ENCODE measurements at places on chromosomes 6 and 20.

DNA sequence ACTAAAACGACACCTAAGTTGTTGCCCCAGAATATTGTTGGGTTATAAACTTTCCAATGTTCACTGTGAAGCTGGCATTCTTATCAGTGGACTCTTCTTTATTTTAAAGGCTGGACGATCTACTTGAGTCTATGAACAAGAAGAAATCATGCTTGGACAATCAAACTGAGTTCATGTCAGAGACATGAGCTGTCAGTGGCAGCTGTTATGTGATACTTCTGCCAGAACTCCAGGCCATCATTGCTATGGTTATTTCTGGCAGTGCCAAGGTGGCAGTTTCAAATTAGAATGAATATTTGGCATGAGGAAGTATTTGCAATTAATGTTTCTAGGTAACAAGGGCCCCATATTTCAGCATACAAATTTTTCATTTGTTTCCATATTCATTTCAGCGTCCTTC, 417.3 kb downstream of the LMBRD1 start:
- DNase-seq, result no peak

DNA sequence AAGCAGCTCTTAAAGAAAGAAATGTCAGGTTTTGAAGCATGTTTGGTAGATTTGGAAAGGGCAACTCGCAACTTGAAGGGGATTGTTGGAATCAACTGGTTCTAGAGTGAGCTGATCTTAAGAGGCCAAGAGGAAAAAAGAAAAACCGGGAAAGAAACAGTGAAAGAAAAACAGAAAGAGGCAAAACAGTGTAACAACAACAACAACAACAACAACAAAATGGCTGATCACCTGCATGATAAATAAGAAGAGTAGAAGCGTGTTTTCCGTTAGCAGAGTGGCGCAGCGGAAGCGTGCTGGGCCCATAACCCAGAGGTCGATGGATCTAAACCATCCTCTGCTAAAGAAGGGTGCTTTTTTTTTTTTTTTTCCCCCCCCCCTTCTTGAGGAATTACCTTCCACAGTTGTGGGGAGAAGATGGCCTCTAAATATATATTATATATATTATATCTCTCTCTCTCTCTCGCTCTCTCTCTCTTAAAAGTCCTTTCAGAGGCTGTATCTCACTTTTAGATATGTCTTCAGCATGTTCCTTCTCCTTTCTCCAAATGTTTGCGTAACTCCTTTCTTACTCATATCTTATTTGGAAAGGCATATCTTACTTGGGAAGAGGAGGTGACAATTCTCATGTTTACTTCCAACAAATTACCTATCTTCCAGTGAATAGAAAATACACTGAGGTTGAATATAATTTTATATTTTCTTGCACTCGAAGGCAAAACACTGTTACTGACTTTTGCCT, 134.4 kb downstream of the OR2B2 start:
- DNase-seq, result no peak

DNA sequence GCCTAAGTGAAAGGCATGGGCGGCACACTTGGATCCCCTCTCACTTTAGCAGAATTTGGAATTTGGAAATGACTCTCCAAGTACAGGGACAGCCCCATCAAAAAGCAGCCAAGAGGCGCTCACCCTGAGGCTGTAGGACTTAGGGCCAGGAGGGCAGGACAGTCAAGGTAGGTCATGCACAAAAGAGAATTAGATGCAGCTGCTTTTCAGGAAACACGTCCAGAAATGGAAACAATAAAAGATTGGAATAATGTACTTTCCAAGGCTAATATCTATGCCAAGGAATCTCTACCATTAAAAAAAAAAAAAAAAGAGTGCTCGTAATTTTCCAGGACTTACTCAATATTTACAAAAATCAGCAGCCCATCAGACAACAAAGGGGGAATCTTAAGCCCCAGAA, 19.9 kb downstream of the PREP start:
- DNase-seq, result no peak

DNA sequence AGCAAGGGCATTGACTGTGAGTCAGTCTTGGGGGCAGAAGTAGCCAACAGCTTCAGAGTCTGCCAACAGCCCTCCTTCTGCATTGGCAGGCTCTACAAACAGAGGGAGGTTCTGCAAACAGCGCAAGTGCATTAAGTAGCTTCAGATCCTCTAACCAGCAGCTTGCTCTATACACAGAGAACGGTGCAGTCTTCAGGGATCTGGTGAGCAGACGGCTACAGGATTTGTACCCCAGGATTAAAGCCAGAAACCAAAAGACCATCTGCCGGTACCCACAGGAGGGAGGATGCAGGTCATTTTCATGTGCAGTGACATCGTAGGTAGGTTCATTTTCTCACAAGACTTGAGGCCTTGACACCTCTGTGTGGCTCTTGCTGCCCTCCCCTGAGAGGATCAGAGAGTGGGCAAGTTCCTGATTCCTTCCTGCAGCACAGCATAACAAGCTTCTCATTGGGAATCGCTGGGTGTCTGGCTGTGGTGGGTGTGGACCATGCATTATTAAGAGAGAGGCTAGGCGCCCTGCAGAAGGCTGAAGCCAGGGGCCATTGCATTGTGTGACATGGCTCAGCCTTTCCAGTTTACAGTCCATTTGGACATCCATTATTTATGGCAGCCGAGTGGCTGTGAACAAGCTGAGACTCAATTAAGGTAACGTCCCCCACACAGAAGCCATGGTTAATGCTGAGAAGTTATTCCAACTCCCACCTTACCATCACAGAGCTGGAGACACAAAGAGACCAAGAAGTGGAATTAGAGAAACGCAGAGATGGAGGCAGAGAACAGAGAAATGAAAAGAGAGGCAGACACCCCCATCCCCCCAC, 250.0 kb downstream of the LRFN2 start:
- no peak for DNase-seq

DNA sequence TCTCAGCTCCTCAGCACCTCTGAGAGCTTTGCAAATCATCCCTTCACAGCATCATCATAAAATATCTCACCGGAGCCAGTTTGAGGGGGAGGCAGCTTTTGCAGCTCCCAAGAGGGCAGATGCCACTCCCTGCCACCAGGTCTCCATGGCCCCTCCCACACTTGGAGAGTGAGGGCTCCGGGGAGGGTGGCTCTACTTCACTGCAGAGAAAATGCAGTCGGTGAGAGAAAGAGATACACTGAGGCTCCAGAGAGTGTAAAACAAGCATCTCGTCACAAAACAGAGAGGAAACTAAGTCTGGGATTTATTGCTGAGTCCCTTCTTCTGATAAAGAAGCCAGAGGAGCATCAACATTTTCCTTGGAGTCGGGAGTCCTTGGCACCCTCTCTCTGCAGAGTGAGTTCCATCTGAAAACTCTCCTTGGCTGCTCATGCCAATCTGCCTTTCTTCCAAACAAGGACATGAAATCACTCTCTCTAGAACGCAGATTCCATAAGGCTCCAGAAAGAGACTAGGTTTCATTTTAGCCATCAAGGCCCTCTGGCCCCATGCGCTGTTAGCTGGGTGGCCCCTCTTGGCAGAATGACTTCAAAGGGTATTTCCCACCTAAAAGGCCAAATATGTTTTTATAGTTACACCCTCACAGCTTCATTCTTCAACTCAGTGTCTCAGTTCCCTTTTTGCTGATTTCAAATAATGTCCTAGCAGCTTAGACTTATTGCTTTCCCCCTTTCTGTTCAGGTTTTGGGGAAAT, 70.6 kb upstream of the F13A1 start:
- no peak for DNase-seq

- DNase-seq, result no peak
Measured at GRCh38 chr6:157454762-157455714, 74.0 kb downstream of the ZDHHC14 start.

DNA sequence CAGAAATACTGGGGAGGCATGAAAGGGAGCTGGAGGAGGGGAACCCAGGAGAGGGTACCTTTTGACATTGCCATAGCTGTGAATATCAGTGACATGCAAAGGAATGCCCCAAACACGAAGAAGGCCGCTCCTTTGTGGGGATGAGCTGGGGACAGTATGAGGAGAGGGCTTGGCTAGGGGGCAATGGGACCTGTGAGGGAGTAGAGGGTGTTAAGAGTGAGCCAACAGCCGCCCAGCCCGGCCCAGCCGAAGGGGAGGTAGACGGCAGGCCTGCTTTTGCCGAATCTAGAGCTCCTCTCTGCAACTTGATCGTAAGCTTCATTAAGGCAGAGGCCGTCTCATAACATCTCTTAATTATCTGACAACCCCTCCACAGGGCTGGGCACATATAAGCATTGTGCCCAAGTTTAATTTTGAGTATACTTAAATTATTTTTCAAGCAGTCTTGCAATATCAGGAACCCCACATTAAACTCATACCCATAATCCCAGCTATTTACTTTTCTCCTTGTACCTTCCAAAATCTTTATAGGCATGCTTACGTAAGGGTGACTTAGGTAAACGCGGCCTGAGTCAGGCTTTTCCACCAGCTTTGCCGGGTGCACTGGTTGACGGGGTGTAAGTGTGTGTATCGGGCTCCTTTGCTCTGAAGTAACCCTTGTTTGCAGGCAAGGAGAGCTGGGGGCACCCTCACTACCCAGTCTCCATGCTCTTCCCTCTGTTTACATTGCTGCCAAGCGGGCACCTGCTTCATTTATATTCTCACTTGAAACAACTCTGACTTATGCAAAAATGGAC, 24.9 kb upstream of the VEGFA start:
- DNase-seq, result no peak

DNA sequence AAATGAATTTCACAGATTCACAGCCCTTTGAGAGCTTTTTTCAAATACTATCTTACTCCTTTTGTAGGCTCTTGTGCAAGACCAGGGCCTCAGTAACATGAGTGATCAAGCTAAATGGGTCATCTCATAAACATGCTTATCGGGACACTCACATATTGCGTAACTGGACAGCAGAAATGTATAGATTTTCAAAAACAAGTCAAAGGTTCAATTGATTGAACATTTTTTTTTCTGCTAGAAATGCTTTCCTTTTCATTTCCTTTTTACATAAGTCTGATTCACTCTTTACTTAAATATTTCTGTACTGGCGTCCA, 8.7 kb upstream of the SALL4 start:
- DNase-seq, result no peak

DNA sequence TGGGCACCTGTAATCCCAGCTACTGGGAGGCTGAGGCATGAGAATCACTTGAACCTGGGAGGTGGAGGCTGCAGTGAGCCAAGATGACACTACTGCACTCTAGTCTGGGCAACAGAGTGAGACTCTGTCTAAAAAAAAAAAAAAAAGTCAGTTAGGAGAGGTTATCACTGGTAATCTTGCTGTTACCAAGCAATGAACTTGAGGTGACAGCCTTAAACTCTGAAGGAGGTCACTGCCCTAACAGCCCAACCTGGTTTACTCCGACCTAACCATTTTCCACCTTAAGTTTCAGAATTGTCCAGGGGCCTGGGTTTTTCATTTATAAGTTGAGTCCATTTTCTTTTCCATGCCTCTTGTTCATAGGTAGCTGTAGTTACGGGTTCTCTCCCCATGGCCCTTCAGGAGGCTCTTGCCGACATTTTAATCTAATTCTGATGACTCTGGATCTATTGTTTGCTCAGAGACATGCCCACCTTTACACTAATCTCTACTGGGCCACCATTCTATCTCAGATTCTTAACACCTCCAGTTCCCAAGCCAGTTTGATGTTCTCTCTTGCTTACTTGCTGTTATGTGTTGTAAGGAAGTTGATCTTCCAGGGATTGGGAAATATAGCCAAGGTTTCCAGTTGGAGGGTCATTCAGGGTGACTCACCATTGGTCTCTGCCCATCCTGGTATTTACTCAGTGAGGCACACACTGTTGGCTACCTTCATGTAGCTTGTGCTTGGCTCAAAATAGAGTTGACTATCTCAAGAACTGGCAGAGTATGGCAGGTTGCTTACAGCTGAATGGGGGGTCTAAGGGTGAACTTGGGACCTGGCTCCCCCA, 29.1 kb downstream of the SHLD1 start:
- DNase-seq, result no peak

DNA sequence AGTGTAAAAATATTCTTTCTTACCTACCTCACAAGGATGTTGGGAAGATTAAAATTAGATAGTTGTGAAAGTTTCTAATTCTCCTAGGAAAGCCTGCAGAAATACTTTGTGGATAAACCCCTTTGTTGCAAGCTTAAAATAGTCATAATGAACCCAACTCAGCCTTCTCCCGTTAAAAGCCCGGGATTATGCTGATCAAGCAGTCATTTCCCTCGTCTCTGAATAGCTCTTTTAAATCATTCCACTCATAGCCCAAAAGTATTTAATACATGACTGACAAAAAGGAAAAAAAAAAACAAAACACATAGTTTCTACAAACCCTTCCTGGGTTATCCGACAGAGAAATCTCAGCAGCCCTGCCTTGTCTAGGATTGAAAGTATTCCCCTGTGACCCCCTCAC, 10.9 kb upstream of the METTL24 start:
- DNase-seq, result no peak

Data from stimulated activated CD8-positive, alpha-beta memory T cell treated with anti-CD3 and anti-CD28 coated beads, Interleukin-12 subunit alpha, Interleukin-12 subunit beta, amount 100 ng/mL, for 1 hour (primary cell).